Right ventricle myocardium superior (tissue), 1 donor: ENCODE measurements at places on chromosomes 1 and 21.

- DNase-seq: no peak
These were observed 222.7 kb downstream of the TM2D1 start for GRCh38 chr1:61501971-61502916.

DNA sequence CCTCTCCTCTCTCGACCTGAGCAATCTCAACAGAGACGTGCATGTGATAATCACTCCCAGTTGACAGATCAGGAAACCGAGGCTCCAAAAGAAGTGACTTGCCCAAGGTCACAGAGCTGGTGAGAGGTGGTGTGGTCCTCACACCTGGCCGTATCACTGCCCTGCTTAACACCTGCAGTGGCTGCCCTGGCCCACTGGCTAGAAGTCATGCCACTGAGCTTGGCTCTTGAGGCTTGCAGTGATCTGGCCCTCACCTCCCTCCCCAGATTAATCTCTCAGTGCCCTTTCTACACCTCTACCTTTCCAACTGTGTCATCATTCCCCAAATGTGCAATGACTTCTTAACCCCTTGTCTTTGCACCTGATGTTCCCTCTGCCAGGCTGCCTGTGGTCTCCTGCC lies 38.8 kb downstream of the CDCP2 start:
- DNase-seq: no peak

DNA sequence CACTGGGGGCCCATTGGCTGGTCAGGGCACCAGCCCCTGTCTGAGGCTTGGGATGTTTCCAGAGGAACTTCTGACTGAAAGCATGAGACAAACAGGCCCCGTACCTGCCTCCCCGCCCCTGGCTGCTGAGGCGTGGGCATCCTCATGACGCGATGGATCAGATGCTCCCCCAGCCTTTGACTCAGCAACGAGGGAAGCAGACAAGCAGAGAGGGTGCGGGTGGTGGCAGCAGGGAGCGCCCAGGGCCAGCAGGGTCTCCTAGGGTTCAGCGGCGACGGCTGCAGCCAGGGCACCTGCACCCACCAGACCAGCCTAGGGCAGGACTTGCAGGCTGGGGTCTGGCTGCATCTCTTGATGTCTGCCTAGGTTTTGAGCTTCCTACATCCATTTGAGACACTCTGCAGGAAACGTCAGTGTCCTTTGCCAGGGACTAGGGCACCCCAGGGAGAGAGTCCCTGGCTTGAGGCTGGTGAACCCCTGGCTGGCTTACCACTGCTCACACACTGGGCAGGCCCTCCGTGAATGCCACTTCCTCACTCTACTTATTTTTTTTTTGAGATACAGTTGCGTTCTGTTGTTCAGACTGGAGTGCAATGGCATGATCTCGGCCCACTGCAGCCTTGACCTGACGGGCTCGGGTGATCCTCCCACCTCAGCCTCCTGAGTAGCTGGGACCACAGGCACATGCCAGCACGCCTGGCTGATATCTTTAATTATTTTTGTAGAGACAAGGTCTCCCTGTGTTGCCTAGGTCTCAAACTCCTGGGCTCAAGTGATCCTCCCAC lies 63.3 kb downstream of the DHRS3 start:
- DNase-seq: no peak

- DNase-seq: no peak
These were observed 20.3 kb downstream of the C2CD2 start for GRCh38 chr21:41933313-41934079.

DNA sequence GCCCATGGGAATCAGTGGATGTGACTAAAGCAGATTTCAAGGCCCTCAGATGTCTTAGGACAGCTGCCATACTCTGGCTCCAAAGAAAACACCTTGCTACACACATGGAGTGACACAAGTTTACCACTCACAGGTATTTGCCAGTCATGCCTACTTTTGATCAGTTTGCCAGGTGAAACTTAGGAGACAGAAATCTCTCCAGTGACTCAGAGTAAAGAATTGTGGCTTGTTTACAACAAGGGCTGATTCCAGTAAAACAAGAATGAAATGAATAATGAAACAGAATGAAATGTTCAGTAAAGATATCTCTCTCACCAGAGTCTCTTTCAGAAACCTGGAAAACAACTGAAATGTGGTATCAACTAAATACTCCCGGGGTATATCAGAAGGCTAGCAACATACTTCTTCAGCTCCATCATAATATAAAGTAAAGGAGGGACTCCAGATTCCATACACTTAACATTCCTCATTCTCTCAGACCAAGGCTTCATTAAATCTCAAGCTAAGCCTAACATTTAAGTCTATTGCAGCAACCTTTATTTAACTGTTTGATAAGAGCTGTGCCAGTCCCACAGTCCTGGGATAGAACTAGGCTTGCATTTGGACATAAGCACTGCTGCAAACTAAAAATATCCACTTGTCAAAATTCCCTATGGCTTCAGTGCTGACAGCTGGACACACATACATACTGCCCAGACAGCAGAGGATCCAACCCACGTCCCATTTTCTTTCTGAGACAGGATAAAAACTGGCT lies 143.3 kb downstream of the SIPA1L2 start:
- DNase-seq: no peak

DNA sequence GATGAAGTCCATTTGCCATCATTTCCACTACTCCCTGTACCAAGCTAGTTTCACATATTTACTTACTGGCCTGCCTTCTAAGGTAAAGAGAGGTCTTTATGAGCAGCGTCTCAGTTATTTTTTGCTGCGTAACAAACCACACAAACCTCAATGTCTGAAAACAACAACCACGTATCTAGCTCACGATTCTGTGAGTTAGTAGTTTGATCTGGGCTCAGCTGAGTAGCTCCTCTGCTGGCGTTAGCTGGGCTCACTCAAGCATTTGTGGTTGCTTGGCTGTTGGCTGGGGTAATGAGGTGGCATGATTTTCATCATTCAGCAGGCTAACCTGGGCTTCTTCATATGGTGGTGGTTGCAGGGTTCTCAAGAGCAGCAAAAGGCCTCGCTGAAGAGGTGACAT lies 225.4 kb downstream of the FOXD2 start:
- DNase-seq: no peak

DNA sequence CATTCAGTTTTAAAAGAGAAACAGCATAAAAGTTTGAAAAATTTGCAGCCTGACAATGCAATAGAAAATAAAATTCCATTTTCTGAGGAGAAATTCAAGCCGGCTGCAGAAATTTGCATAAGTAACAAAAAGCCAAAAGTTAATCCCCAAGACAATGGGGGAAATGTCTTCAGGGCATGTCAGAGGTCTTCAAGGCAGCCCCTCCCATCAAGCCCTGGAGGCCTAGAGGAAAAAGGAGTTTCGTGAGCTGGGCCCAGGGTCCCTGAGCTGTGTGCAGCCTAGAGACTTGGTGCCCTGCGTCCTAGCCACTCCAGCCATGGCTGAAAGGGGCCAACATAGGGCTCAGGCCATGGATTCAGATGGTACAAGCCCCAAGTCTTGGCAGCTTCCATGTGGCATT lies 74.6 kb downstream of the PIK3R3 start:
- no peak for DNase-seq

DNA sequence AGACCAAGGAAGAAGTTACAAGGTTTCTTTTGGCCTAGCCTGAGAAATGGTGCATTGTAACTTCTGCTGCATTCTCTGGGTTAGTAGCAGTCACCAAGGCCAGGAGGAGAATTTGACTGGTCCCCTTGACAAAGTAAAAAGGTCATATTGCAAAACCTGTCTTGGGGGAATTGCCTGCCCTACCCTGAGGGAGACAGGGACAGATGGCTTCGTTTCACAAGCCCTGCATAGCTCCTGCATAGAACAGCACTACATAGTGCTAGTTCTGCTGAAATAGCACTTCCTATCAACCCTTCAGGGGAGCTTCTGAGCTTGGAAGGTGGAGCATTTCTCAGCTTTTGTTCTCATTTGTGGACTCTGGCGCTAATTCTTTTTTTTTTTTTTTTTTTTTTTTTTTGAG lies 20.4 kb upstream of the AK2 start:
- DNase-seq: no peak

GRCh38 chr1:109391157-109391556 lies 6.6 kb downstream of the SORT1 start:
- no peak for DNase-seq

DNA sequence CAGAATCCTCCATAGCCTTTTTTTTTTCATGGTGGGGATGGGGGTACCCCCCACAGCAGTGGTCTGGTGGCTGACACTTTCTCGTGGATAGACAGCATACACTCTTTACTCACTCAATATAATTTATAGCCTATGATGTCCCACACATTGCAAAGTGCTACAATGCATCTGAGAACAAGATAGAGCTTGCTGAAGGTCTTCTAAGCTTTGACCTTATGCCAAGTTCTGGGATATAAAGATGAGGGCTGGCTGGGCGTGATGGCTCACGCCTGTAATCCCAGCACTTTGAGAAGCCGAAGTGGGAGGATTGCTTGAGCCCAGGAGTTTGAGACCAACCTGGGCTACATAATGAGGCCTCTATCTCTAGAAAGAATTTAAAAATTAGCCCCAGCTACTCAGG lies 78.0 kb downstream of the MPZL1 start:
- no peak for DNase-seq

GRCh38 chr1:215797859-215798258 lies 230.8 kb downstream of the KCTD3 start:
- no peak for DNase-seq

DNA sequence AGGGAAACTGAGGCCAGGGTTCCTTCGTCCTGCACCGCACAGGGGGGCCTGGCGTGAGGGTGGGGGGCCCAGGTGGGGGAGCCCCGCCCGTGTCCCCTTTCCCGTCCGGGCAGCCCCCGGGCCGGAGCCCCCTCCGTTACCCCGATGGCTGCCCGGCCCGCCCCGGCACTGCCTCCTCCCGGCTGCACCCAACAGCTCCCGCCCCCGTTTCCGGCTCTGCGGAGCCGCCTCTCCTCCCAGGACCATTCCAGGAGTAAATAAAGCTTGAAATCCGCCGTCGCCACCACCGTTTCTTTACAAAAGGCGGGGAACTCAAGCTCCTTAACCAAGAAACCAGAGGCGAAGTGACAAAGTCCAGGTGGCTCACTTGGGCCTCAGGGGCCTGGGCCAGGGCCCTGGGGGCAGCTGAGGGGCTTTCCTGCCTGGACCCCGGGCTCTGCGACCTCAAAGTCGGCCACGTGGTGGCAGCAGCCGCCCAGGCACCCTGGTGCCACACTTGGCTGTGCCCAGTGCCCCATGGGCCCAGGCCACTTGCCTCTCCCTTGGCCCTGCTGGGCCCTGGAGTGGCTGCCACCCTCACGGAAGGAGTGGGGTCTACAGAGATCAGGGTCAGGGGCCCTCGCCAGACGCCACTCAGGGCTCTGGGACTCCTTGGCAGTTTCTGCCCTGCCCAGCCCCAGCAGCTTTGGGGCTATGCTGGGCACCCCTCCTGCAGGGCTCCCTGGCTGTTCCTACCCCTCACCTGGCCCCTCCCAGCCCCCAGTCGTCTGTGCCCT lies 514 bp upstream of the FAAP20 start:
- DNase-seq: peak; percentile 94

- DNase-seq: no peak
These were observed 392.6 kb upstream of the DEPDC1 start for GRCh38 chr1:68889471-68889870.

GRCh38 chr1:86235852-86236251 lies 79.3 kb upstream of the COL24A1 start:
- DNase-seq: no peak

GRCh38 chr1:37353871-37354270 lies 120.5 kb upstream of the ZC3H12A start:
- DNase-seq: no peak

DNA sequence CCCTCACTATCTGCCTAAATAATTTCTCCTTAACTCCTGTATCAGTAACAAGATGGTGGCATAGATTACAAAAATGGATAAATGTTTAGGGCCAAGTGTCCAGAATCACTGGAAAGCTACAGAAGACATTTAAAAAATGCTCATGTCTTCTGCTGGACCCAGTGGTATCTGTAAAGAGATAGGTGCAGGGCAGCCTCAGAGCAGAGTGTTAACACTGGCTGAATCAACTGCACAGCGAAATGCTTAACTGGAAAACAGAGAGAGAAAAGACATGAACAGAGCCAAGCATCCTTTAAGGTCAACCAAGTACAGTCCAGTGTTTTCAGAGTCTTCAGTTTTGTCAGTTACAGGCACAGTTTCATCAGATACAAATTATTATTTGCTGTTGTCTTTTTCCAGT lies 419.3 kb downstream of the ZP4 start:
- DNase-seq: no peak

- DNase-seq: no peak
These were observed 111.5 kb downstream of the PSMG1 start for GRCh38 chr21:39071623-39072214.
